ENCODE measurements at places on chromosomes 5 and 9.

DNA sequence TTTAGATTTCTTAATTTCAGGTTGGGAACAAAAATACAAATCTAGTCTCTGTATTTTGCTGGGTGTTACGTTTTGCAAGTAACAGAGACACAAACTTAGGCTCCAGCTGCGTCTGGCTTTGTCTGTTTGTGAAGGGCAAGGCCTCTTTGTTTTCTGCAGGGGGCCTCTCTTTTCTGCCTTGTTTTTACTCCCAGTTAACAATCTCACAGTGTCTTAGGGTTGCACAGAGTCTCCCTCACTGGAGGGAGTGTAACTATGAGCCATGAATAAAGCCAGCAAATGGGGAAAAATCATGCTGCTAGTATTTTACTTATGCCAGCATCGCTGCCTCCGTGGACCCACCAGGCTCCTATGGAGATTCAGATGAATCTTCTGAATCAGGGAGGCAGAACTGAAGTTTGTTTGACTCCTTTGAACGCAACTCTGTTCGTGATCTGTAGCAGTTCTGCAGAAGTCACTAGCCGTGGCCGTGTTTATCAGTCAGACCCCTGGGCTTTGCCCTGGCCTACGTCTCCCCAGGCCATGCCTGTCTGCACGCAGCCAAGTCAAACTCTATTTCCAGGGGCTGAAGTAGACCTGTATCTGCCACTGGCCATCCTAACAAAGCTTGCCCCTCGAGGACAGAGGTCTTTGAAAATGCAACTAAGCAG is 77.2 kb downstream of the ATP10B start:
- no peak for DNase-seq

DNA sequence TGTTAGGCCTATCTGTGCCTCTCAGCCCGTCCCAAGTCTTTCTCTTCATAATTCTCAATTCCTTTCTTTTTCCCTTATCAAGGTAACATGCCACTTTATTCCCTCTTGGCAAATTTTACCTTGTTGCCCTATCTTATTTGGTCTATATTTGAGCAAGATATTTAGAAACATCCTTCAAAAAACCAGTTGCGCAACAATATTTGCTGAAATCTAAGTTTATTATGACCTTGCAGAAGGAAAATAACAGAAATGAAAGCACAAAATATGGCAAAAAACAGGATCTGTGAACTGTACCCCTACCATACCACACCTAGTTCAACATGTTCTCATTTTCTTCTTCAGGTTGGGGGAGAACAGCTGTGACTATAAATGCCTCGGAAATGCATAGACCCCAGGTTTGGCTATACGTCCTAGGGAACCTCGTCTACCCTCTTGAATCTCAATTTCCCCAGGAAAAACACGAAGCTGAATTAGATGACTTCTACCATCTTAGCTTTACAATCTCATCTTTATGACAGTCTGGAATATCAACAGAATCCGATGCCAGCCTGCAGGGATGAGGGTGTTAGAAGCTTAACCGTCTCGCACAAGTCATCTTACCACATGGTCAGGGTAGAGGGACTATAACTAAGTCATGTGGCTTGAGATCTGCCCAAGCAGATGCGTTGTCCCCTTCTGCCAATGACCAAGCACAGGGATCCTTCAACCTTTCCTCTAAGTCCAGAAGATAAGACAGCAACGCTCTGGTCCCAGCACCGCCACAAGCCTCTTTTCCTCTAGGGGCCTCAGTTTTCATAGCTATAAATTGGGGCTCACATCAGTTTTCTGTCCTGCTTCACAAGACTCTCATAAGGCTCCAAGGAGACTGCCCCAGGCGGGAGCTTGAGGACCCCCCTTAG is 1.3 kb downstream of the LCP2 start:
- no peak for DNase-seq

GRCh38 chr9:131475111-131475955 is 27.4 kb upstream of the POMT1 start:
- no peak for DNase-seq

DNA sequence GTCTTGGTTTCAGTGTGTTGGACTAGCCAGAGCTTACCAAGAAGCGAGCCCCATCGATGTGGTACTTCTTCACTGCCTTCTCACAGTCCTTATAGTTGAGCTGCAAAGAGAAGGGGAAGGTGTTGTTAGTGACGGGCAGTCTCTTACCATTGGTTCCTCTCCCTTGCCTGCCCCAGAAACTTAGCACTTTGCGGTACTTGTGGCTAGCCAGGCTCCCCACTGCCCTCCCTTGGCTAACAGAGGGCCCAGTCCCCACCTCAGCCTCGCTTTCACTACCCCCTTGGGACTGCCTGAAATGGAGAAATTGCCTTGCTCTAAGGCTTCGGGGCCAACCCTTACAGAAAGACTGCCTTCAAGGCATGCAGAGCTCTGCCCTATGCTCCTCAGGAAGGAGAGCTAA is 4.3 kb downstream of the LCP2 start:
- DNase-seq: no peak

GRCh38 chr5:73438645-73439470 is 9.7 kb downstream of the FOXD1 start:
- no peak for DNase-seq

- DNase-seq: peak; percentile 36
Observed at GRCh38 chr9:99433555-99433954, 211.5 kb downstream of the SEC61B start.

- DNase-seq: no peak
Observed at GRCh38 chr9:130741831-130742449, 48.4 kb downstream of the EXOSC2 start.

- no peak for DNase-seq
Observed at GRCh38 chr5:168318240-168318639, 26.8 kb downstream of the WWC1 start.

DNA sequence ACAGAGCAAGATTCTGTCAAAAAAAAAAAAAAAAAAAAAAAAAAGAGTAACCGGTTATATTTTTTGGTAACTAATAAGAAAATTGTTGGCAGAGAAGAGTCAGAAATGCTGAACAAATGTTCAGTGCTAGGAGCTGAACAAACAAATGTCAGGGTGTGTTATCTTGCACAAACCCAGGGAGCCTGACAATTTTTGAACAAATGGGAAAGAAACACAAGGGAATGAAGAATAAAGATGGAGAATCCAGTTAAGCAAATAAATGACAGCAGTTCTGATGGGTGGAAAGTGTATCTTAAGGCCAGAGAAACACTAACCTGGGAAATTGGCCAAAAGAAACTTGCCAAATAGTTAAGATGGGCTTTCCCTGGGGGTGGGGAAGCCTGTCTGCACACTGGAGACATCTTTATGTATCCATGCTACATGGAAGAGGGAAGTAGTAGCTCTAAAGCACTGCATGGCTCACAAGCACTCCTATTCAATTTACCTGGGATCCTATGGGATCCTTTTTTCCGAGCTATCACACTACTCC is 23.7 kb downstream of the KLHL3 start:
- no peak for DNase-seq

GRCh38 chr9:136857166-136857565 is 5.0 kb downstream of the MAMDC4 start:
- DNase-seq: no peak

DNA sequence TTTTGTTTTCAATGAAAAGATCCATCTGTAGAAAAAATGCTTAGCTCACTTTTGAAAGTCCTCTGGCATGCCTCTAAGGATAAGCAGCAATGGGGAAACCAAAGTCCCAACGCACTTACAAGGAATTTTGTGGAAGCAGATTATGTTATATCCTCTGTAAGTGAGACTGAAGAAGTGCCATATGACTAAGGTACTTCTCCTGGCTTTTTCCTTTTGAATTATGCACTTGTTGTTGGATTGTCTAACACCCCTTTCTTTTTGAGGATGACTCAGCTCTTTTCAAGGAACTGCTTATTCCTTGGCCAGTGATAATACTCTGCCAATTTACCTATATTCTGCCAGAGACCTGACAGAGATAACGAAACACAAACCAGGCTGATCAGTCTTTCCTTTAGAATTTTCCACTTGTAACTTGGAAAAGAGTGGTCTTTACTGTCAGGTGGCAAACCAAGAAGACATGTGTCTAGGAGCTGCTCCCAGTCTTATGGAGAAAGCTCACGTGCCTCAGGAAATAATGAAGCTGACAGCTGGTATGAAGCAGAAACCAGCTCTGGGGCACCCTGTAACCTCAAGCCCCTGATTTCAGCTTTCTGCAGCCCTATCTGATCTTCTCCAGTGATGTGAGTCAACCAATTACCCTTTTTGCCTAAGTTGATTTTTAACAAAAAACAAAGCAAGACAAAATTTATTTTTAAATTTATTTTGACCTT is 290.8 kb upstream of the FBXL7 start:
- no peak for DNase-seq

DNA sequence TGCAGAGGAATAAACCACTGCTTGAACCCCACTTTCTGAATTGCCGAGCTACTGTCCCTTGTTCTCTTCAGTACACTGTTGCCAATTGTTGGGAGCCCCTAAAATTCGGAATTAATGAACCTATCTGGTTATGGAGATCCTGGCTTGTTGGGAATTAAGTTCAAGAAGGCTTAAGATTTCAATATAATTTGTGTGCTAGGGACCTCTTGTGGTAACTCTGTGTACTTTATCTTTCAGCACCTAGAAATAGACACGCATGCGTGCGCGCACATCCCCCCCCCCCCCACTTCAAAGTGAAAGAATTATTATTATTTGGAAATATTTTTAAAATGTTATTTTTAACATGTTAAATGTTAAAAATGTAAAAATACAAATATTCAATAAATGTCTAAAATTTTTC is 53.3 kb upstream of the FAM169A start:
- DNase-seq: no peak

GRCh38 chr5:1851290-1851934 is 31.3 kb downstream of the IRX4 start:
- no peak for DNase-seq

DNA sequence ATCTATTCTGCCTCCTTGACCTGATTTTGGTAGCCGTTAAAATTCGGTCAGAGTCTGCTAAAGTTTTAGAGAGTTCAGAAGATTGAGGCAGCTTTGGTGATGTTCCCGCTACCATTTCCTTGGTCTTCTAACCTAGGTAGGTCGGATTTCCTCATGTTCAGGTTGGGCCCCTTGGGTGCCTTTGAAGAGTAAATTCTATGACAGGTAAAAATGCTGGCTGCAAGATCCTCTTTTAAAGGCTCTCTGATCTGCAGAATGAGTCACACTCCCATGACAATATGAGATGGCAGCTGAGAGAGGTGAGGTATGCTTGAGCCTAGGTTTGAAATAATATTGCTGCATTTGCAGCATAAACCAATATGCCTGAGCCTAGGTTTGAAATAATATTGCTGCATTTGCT is 198.9 kb downstream of the TSSK1B start:
- DNase-seq: no peak

- no peak for DNase-seq
Observed at GRCh38 chr9:117729375-117729774, 25.2 kb downstream of the TLR4 start.

GRCh38 chr9:132312426-132312825 is 42.4 kb downstream of the SETX start:
- DNase-seq: no peak

DNA sequence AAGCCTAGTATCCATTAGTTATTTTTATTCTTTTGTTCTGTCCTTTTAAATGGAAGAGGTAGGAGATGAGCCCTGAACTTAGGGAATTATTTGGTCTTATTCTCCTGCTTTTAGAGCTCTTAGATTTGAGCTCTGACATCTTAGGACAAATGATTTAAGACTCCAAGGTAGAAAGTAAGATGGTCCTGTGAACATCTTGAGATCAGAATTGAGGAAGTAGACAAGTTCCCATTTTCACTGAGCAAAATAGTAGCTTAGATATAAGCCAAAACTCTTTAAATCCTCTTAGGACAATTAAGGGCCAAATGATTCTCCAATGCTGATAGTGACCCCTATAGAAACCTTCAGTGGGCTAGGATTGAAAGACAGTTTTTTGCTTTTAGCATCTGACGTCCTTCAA is 53.0 kb upstream of the RUSC2 start:
- no peak for DNase-seq

DNA sequence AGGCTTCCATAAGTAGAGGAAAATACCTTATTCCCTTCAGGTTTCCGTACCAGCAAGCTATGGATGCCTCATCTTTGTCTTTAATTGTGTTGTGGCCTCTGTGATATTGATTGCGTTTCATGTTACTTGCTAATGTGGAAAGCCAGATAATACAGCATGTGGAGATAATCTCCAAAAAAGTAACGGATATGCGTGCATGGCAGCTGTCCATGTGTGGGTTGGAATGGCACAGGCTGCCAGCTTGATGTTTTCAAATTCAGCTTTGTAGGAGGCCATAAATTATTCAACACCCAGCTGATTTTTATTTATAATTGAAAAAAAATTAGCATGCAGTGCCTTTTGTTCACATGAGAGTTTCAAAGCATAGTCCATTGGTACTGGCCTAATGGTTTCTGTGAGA is 144.9 kb downstream of the GIN1 start:
- DNase-seq: no peak

GRCh38 chr5:15524712-15525111 is 24.7 kb downstream of the FBXL7 start:
- no peak for DNase-seq

- DNase-seq: no peak
Observed at GRCh38 chr9:131410044-131410491, 16.2 kb downstream of the PRRC2B start.

DNA sequence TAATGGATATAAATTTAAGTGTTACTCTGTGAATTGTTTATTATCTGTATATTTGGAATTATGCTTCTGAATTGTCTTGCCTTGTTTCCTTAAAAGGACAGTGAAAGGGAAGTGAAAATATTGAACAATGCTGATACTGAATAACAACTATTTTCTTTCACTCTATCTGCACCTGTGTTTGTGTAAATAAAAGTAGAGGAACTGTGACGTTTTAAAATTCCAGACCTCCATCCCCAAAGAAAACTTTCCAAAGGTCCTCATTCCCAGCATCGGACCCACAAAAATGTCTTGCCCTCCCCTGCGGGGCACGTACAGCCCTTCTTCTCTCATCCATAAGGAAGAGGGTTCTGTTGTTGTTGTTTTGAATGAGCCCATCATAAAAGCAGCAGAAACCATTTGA is 100.0 kb downstream of the NLN start:
- DNase-seq: no peak

DNA sequence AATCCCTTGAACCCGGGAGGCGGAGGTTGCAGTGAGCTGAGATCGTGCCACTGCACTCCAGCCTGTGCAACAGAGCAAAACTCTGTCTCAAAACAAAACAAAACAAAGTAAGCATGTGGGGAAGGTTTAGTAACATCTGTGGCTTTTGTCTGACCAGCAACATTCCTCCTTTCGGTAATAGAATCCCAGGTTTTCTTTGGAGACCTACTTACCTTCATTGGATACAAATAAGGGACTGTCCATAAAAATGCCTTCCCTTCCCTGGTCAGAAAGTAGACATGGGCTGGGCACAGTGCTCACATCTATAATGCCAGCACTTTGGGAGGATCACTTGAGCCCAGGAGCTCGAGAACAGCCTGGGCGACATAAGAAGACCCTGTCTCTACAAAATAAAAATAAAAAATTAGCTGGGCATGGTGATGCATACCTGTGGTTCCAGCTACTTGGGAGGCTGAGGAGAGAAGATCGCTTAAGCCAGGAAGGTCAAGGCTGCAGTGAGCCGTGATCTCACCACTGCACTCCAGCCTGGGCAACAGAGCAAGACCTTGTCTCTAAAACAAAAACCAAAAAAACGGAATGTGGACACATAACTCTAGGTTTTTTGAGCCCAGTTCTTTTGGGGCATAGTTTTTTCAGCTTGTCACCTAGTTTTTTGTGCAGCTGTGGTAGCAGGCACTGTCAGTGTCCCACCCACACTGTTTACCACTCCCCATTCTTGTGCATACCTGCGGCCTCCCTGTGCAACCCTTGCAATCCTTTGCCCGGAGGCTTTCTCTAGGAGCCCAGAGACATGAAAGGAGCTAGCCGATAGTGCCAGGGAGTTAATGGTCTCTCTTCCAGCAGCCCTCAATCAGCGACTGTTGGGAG is 9.0 kb upstream of the SPINK4 start:
- no peak for DNase-seq

Data from stimulated activated CD4-positive, alpha-beta T cell treated with anti-CD3 and anti-CD28 coated beads, Interleukin-12 subunit alpha, Interleukin-12 subunit beta, amount 100 ng/mL, for 24 hours (primary cell).